Suppressor macrophage treated with lipopolysaccharide for 1 hour (primary cell): ENCODE measurements at places on chromosomes 12 and 14.

GRCh38 chr14:41950428-41951151, 343.9 kb downstream of the LRFN5 start:
- DNase-seq: no peak

DNA sequence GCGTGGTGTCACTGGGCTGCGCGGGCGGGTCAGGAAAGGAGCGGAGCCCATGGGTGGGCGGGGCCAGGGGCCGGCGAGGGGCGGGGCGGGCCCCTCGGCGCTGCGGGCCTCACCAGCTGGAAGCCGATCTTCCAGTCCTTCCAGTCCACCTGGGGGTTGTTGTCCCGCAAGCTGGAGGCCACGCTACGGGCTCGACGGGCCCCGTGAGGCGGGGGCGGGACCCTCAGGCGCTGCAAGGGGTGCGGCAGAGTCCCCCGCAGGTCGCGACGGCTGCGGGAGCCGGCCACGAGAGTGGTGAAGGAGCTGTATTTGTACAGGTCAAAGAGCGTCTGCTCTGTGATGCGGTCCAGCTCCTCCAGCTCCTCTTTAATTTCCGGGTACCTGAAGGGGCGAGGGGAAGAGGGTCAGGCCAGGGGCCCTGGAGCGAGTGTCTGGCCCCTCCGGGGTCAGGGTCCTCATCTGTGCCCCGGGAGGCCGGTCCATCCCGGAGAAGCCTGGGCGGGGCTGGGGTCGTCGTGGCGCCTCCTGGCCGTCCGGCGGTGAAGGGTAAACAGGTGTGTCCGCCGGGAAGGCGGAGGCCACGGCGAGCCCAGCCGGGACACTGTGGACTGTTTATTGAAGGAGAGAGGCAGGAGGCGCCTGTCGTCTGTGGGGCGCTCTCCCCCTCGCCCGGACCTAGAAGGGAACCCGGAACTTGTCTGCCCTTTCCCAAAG, 11.9 kb downstream of the SCNN1A start:
- peak; percentile 95 for DNase-seq

DNA sequence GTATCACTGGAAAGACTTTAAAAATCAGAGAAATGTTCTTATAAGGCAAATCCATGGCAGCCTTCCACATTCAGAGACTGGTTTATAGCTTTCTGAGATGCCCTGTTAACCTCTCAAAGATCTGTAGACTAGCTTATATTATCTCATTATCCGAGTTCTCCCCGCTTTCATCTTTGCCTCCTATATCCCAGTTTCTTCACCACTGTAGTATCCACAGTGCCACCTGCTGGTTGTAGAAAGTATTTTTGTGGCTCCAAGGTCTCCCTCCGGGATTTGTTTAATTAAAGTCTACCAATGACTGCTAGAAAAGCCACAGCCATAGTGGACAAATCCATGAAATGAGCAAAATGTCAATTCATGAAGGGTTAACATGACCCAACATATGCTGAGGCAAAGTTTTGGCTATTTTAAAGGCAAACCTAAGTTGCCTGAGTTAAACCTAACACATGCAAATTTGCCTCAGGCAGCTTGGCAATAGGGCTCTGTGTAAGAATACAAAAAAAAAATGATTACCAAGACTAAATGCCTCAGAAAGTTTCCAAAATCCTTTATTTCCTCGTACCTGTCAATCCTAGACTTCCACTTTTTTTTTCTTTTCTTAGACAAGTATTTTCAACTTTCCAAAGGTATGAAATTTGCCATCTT, 218.8 kb upstream of the BMP4 start:
- peak; percentile 73 for DNase-seq

- DNase-seq: peak; percentile 85
Observed at GRCh38 chr12:8466241-8466640, 10.5 kb downstream of the CLEC6A start.

DNA sequence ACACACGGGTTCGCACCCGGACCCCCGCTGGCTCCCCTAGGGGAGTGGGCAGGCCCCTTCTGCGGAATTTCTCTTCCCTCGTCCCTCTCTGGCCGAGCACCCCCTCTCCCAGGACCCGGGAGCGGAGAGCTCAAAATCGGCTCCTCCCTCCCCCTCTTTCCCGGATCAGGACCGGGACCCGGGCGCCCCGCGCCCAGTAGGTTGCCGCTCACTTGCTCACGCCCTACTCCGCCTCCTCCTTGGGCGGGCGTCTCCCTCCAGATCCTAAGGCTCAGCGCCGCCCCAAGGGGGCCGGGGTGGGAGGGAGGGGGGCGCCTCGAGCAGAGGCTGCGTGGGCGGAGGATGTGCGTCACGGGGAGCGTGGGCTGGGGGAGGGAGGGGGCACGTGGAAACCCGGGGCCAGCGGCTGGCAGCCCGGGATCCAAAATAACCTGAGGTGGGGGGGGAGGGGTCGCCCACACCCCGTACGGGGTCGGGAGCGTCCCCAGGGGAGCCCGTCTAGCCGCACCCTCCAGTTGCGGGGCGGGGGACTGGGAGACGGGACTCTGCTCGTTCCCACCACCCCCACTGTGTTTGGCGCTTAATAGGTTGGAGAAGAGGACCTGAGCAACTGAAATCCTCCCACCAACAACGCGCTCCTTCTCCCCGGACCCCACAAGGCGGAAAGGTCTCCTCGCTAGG, 1.8 kb upstream of the NAB2 start:
- DNase-seq: peak; percentile 99
